ENCODE measurements at places on chromosomes 11 and 22.
A peak's percentile ranks its signal among the peaks of the same experiment; 100 is the strongest.

DNA sequence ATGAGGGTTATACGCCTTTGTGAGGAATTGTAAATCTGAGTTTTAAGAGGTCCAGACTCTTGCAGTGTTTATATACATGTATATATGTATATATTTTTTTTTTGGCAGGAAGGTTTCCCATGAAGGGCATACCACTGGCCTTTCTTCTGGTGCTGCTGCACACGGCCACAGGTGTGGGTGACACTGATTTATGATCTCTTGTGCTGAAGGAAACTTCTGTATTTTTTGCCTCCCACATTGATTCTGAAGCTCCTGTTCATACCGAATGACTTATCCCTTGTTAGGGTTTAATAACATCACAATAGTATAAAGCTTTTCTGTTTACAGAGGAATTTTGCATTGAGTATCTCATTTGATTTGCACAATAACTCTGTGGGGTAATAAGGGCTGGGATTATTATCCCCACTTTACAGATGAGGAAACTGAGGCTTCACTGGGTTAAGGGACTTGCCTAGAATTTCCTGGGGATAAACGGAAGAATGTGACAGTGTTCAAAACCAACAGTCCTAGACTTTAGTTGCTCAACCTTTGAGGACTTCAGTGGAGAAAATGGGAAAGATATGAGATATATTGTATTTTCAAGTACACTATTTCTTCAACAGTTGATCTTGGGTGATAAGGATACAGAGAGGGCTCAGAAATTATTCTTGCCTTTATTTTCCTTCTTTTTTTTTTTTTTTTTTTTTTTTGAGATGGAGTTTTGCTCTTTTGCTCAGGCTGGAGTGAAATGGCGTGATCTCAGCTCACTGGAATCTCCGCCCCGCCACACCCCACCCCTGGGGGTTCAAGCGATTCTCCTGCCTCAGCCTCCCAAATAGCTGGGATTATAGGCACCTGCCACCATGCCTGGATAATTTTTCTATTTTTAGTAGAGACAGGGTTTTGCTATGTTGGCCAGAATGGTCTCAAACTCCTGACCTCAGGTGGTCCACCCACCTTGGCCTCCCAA lies 70.1 kb downstream of the MICAL2 start:
- DNase-seq = no peak

- DNase-seq = no peak
These were observed 46.5 kb downstream of the FEZ1 start for GRCh38 chr11:125449565-125449964.

DNA sequence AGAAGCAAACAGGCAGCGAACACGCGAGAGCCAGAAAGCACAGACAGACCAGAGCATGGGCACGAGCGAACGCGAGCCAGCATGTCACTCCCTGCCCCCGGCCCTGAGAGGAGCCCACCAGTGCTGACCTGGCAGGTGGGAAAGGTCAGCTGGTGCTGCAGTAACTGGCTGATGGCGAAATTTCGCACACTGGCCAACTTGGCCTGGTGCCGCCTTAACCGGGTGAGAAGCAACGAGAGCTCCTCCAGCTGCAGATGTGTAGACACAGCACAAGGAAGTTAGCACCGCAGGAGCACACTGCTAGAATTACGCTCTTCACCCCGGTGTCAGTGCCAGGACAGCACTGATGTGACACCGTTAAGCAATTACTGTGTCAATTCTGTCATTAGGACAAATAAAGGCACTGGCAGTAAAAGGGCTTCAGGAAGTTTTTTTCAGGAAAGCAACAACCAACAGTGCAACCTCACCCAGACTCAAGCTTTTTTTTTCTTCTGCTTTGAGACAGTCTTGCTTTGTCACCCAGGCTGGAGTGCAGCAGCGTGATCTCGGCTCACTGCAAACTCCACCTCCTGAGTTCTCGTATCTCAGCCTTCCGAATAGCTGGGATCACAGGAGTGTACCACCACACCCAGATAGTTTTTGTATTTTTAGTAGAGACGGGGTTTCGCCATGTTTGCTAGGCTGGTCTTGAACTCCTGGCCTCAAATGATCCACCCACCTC lies 76.8 kb downstream of the C11orf58 start:
- DNase-seq = no peak

DNA sequence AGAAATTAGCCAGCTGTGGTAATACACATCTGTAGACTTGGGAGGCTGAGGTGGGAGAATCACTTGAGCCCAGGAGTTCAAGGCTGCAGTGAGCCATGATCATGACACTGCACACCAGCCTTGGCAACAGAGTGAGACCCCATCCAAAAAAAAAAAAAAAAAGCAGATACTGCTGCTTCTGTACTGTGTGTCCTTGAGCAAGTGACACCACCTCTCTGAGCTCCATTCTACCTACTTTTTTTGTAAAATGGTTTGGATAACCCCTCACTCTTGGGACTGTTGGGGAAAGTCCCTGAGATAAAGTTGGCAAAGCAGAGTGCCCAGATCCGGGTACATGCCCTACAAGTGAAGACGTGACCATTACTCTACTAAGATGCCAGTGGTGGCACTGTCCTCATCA lies 2.7 kb downstream of the SEC14L3 start:
- DNase-seq = no peak

DNA sequence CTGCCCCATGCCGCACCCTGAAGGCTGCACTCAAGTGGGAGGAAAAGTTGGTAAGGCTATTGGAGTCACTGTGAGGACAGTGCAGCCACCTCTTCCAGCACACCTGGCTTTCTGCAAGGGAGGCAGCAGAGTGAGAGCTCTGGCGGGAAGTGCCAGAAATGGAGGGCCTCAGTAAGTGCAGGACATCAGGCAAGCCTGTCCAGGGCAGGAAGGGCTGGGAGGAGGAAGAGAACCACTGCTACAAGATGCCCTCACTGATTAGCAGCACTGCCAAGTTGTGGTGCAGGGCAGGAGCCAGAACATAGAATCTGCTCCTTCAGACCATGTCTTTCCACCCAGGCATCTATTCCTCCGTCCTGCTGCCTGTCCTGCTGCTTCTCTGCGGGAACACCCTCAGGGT lies 61.2 kb upstream of the CLTCL1 start:
- no peak for DNase-seq

- peak; percentile 16 for DNase-seq
These were observed 140.2 kb upstream of the TIMP3 start for GRCh38 chr22:32661296-32661695.

- no peak for DNase-seq
These were observed 1155.9 kb downstream of the TBC1D22A start for GRCh38 chr22:47918276-47918921.

DNA sequence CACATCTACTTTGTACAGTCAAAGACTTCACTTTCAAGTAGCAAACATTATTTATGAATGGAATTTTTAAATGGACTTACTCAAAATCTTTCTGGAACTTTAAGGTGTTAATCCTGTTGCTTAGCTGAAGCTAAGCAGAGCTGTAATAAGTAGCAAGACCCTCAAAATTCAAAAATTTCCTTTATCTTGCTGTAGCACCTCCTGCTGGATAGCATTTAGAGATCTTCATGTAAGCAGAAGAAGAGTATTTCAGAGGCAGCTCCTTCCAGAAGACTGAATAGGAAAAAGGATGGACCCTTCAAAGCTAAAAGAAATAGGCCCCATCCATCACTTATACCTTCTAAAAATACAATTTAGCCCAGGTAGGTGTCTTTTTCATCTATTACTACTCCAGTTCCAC lies 3.4 kb downstream of the PHF21A start:
- DNase-seq = no peak

DNA sequence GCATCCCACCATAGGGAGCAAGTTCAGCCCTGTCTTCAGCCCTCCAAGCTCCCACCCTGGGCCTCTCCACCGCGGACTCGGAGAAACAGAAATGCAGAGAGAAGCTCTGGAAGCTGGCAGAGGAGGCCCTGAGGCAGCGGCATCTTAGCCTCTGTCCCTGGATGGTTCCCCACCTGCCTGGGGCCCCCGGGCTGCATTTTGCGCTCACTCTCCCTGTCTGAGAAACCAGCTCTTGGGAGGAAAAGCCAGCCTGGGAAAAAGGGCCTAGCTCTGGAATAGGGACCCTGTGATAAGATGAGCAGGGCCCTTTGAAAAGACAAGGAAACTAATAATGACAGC lies 12.0 kb upstream of the SPI1 start:
- no peak for DNase-seq

- DNase-seq = no peak
These were observed 615 bp downstream of the ANO5 start for GRCh38 chr11:22193348-22194051.
